NCI-H446 (cell line): ENCODE measurements at places on chromosomes 2 and 18.

DNA sequence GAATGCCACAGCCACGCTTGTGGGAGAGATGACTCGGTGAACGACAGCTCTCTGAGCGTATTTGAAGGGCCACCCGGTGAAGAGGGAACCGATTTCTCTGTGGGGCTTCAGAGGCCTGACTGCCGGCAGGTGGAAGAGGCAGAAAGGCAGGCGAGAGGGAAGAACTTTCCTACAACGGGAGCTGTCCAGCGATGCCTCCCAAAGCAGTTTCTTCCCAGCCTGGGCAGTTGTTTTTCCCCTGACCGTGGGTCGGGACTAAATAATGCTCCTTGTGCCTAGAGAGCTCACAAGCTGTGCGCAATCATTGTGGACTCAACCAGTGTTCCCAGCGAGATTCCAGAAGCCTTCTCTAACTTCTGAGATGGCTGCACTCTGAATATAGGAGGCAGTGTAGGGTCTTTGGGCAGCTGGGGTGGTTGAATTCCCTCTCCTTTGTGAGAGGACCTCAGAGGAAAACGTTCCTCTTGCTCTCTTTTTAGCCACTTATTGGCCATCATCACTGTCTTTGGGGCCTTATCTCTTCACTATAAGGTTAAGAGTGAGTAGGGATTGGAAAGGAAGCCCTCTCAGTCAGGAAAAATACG, 710 bp downstream of the SEC11C start:
- no peak for DNase-seq

- DNase-seq, result no peak
These were observed 164.4 kb downstream of the UPP2 start for GRCh38 chr2:158266111-158266510.

- no peak for DNase-seq
These were observed 174.2 kb downstream of the PRPF40A start for GRCh38 chr2:152542995-152543481.

DNA sequence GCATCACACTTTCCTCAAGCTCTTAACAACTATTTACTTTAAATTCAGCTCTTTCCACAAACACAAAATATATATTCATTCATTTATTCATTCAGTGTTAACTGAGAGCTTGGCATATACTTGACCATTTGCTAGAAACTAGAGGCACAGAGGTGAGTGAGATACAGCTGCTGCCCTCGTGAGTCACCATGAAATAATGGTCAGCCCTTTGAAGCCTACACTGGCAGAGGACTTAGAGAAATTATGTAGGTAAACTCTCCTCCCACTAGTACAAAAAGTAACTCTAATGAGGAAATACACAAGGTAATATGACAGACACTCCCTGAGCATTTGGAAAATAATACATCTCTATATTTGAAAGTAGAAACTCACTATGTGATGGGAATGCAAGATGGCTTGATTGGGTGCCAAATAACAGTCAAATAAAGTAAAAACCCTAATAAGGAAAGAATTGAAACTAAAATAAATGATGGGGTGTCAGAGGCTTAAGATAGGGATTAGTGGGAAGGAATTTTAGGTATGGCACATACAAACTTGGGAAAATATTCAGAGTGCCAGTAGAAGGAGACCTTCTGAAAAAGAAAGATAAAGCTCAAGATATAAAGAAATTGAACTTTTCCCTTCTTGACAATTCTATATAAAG, 61.1 kb downstream of the ANTXR1 start:
- no peak for DNase-seq

DNA sequence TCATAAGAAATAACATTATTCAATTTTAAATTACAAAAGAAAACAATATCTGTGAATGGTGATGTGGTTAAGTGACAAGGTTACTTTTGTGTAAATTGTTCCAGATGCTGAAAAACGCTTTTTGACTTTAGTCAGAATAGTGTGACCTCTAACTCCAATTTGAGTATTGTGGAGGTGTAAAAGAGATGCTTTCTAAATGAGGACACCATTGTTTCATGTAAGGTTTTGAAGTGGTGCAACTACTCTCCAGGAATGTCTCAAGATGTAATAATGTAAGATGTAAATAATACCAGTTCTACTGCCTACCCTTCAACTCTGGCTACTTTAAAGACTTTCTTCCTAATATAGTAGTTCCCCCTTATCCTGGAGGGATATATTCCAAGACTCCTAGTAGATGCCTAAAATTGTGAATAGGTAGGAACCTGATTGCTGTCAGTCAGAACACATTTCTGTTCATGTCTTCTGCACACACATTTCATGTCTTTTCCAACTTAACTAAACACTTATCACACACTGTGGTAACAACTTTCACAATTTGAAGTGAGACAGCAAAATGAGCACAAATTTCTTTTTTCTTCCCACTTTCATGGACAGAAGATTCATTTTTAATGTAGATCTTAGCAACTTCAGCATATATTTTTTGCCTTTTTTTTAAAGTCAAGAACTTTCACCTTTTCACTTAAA, 39.1 kb upstream of the PPP1R1C start:
- no peak for DNase-seq

- DNase-seq, result no peak
These were observed 47.7 kb downstream of the PLCL1 start for GRCh38 chr2:197852108-197852507.

- no peak for DNase-seq
These were observed 73.3 kb upstream of the OTOS start for GRCh38 chr2:240213476-240214421.

- DNase-seq, result no peak
These were observed 43.2 kb upstream of the ZC3H15 start for GRCh38 chr2:186442885-186443284.

DNA sequence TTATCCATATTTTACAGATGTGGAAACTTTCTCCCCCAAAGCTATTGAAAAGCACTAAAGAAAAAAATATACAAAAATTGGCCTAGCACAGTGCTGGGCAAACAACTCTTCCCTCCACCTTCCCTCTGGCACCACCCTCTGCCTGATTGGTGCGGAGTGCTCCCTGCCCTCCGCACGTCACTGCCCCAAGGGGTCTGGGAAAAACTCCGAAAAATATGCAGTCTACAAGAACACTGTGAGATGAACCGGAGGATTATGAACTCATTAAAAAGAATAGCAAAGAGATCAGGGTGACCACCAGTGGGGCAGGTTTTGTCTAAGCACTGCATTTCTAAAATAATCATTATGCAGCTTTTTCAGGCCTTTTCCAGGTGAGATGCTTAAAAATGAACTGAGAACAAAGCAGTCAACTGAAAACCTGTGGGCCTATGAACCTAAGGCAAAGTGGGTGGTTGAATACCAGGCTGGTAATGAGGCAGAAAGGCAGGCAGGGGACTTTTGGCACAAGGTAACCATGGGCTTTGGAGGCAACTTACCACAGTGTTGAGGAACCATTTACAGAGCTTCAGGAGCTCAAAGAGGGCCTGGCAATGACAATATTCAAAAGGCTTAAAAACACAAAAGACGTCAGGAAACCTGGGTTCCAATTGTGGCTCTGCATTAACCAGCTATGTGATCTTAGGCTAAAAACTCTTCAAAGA, 57.5 kb downstream of the AAK1 start:
- no peak for DNase-seq

DNA sequence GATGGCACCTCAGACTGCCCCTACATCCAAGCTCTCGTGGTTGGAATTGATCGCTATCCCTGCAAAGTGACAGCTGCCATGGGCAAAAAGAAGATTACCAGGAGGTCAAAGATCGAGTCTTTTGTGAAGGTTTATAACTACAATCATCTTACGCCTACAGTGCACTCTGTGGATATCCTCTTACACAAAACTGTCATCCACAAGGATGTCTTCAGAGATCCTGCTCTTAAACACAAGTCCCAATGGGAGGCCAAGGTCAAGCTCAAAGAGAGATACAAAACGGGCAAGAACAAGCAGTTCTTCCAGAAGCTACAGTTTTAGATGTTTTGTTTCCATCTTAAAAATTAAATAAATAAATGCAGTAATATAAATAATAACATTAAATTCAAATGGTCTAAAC, 45.4 kb downstream of the INO80D start:
- DNase-seq, result no peak

GRCh38 chr2:82819951-82820350, 1639.1 kb downstream of the SUCLG1 start:
- no peak for DNase-seq

DNA sequence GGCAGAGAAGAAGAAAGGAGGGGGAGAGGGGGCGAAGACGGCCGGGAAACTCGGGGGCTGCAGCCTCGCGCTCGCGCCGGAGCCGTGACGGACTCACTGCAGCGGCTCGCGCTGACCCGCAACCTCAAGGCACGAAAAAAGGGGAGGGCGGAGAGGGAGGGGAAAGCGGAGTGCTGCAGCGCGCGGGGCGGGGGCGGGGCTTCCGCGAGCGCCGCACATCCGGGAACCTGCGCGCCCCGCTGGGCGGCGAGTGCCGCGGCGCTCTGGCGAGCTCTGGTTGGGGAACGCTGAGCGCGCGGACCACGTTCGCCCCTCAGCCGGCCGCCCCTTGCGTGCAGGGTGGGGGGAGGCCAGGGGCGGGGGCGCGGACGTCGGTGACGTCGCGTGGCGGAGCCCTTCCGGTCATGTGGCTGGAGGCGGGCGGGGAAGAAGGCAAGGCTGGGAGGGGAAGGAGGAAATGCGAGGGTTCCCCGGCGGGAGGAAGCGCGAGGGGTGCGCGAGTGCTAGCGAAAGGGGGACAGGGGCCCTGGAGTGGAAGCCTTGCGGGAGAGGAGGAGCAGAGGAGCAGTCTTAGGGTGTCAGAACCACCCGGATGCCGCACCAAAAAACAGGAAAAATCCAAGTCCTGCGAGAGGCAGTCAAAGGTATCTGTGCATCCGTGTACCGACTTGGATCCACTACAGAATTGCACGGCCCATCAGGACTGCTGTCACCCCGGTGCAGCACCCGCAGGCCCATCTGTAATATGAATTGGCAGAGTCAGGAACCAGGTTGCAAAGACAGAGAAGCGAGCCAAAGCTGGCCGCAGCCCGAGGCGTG, at the start of gene PPP3R1:
PPP3R1 (minus strand) TSS at position 133 of the 819 bp plus-strand sequence. CDS start 405 bp downstream, outside the sequence.
- peak; percentile 96 for DNase-seq

GRCh38 chr2:200026332-200027230, 71.2 kb downstream of the MAIP1 start:
- DNase-seq, result no peak

GRCh38 chr2:9707611-9708160, 76.9 kb upstream of the YWHAQ start:
- no peak for DNase-seq

DNA sequence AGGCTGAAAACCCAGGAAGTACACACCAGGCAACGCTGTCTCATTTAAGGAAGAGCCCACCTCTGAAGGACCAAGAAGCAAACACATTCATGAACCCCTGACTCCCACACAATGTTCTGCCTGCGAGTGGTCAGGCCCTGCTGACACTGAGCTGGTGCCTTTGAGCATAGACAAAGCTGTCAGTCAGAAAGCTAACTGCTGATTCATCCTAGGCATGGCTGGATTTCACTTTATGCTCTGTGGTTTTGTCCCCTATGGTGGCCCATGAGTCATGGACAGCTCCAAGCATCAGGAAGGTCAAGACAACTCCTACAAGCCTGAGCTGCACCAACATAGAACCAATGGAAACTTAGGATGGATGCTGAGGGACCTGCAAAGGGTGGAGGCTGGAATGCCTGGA, 78.9 kb downstream of the UXS1 start:
- DNase-seq, result no peak

DNA sequence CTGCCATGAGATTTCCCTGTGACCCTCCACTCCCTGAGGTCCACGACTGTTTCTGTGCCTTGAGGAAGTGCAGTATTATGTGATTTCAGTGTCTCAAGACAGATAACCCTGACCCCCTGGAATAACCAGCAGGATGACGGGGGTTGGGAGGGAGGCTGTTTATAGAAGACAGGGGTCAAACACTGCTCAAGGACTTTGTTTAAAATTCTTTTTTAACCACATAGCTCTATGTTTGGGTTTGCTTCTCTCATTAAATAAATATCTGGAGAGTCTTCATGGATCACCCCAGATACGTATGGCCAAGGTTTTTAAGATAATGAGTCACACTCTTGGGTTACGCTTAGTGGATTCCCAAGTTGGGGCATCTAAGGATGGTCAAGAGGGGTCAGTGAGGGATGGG, 523.8 kb upstream of the TNP1 start:
- DNase-seq, result no peak

- DNase-seq, result no peak
These were observed 59.5 kb downstream of the RALBP1 start for GRCh38 chr18:9534844-9535243.

DNA sequence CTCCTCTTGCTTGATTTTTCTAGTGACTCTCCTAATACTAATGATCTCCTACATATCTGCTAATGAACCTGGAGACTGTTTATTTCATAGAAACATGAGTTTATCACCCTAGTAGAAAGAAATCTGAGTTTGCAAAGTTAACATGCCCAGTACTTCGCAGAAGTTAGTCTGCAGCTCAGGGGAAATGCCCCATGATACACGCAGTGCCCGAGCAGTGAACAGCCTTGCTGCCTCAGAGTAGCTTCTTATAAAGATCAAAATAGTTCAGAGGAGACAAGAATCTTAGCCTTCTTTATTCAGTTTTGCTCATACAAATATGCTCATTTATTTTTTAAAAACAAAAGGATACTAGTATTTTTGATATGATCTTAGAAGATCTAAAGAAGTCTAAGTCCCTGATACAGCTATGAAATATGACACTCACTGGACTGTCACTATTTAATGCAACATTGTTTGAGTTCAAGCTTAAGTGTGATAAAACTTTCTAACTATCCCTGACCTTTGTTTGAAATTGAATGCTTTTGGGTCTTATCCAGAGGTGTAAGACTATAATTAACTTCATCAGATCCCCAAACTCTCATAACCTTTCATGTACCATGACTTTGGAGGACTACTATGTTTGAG, 20.5 kb downstream of the FRZB start:
- no peak for DNase-seq

GRCh38 chr2:10006236-10007161, 36.9 kb upstream of the KLF11 start:
- DNase-seq, result no peak

- DNase-seq, result no peak
These were observed 6.6 kb downstream of the NT5DC4 start for GRCh38 chr2:112727276-112728028.

DNA sequence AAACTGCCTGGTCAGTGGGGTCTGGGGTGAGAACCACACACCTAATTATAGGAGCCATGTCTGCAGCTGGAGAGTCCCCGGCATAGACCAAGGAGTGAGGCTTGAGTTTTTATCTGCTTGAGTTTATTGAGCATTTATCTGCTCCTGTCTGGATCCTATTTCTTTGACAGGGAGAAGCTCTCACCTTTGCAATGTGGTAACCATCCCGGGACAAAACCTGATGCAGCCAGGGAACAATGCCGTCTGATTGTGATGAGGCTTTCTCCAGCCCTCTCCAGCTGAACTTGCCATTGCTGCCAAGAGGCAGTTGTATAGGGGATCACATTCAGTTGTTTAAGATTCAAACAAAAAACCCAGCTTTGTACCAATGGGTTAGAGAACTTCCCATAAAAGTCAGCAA, 324.4 kb downstream of the TSN start:
- DNase-seq, result no peak

DNA sequence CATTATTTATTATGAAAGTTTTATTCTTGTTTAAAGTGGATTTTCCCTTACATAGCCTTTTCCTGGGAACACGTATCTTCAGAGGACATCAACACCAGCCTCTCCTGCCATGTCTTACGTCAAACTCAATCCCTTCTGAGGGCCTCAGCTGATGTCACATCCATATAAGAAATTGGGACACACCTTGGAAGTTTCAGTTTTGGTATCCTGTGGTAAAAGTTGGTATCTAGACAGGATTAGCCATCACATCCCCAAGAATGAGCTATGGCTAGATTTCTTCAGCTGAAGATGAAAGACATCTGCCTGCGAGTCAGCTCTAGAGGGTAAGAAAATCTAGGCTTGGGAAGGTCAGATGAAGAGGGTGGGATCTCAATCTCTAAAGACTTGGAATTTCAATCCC, 75.8 kb upstream of the ZNF516 start:
- DNase-seq, result no peak
